ENCODE measurements at places on chromosomes 6 and 20.

DNA sequence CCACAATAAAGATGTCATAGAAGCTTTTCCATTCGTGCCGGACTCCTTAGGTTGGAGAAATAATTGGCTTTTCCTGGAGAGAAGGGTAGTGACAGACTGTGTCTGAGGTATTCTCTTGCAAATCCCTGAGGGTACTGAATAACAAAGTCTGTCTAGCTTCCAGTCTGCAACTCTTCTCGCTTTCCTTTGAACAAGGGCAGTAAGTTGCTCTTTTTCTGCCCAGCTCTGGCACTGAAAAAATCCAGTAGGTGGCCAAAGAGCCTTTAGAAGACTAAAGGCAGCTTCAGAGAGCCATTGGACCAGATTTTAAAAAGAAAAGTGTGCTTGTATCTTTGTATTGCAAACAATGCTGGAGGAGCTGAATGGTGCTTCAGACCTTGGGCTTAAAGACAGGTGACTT is 20.7 kb upstream of the RREB1 start:
- DNase-seq: no peak

GRCh38 chr6:31495580-31495979 is 2.4 kb upstream of the MICB start:
- no peak for DNase-seq

DNA sequence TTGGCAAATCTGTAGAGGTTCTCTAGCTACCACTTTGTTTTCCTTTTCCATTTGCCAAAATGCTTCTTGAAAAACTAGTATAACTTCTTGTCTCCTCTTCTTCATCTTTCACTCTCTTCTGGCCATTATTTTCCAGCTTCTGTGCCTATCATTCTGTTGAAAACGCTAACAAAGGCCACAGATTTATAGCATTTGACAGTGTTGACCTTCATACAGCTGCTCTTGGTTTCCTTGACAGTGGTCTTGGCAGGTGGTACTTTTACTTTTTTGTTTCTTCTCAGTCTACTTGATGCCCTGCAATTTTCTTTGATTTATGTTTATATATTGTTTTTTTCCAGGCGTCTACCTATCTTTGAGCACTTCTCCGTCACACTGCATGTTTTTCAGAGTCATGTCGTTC is 23.7 kb downstream of the TRMT11 start:
- no peak for DNase-seq

GRCh38 chr20:8367689-8368088 is 235.6 kb downstream of the PLCB1 start:
- DNase-seq: no peak

DNA sequence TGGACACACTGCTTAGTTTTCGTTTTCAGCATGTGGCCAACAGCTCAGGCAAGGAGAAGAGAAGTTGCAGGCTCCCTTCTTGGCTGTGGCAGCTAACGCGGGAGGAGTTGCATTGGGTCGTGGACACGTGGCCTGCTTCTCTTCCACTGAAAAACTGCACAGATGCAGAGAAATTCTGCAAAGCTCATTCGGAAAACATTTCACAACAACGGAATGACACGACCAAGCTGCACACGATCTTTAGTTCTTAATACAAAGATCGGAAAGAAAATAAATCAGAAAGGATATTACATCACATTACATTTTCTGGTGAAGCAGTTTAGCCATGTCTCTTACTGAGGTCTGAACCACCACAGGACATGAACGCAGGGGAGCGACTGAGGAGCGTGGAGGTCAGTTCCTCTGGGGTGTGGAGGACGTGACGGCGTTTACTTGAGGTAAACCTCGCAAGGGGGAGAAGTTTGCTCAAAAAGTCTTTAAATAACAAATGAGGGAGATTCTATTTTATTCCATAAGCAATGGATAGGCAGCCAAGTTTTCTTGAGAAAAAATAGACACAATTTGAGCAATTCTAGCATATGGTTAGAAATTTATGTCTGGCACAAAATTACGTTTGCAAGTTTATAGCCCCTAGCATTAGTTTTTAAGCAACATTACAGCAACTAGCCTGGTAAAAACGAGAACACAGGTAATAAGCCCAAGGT is 178.3 kb downstream of the THBS2 start:
- no peak for DNase-seq

DNA sequence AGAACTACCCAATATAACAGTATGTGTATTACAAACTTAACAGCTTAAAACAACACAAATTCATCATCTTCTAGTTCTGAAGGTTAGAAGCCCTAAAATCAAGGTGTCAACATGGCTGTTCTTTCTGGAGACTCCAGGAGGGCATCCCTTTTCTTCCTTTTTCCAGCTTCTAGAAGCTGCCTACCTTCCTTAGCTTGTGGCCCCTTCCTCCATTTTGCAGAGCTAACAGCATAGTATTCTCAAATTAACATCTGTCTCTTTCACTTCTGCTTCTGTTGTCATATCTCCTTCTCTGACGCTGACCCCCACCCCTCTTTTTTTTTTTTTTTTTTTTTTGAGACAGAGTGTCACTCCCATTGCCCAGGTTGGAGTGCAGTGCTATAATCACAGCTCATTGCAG is 52.8 kb upstream of the AKIRIN2 start:
- no peak for DNase-seq

- no peak for DNase-seq
These were observed 137.3 kb downstream of the ZFAND3 start for GRCh38 chr6:37956711-37957275.

Data from activated CD4-positive, alpha-beta T cell treated with anti-CD3 and anti-CD28 coated beads, Interleukin-2, amount 50 U/mL, for 24 hours (primary cell).